Right cardiac atrium (tissue), 5 donors: ENCODE measurements at places on chromosomes 3 and 15.

DNA sequence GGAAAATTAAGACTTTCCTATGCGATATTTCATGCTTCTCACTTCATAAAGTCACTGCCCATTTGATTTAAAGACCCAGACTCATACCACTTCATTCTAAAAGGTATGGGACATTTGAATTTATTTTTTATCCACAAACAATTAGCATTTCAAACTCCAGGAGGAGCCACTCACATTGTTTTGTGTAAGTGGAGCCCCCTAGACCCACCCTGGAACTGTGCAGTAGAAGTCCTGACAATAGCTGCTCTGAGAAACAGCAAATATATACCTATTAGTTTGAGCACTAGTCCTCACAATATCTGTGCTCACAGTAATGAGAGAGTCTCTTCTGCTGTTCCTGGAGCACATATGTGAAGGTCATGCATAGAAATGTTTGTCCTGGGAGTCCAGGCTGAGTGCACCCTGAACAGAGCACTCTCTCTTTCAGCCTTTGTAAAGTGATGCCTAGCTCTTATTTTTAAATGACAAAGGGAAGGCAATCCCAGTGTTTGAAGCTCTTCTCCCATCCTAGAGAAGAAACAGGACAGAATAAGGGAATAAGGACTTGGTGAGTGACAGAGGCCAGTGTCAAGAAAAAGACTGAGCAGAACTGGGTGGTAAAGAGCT is 127.5 kb upstream of the STRIT1 start:
- DNase-seq = no peak

DNA sequence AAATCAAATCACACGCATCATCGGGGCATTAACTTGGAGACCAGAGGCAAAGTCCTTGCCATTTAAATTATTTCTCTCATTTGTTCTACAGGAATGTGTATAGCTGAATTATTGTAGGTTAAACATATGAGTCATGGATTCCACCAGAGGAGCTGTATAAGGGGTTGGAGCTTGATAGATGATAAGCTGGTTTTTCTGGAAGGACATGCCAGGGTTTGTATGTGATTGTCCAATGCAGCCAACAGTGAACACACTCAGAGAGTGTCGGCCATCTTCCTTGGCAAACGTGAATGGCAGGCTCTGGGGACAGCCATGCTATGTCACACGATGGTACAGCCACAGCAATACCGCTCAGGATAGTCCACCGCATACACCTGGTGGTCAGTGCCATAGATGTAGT is 25.1 kb downstream of the SSUH2 start:
- no peak for DNase-seq

DNA sequence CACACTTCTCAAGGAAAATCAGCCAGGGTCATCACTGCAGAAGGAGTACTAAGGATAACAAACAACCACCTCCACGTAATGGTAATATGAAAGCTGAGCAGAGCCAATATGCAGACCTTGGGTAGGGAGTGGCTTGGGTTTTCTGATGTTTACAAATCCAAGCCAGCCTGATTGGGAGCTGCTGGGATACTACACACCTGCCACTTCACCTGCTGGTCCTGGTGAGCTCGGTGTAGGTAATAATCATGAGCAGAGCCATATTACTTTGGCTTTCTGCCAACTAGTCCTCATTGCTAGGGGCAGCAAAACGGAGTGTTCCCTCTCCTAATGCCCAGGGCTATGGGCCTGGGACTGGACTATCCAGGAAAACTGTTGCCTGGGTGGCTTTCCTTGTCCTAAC is 433.5 kb upstream of the PPP2R3A start:
- no peak for DNase-seq

GRCh38 chr3:159458010-159458409 is 530.6 kb upstream of the IL12A start:
- DNase-seq = no peak

DNA sequence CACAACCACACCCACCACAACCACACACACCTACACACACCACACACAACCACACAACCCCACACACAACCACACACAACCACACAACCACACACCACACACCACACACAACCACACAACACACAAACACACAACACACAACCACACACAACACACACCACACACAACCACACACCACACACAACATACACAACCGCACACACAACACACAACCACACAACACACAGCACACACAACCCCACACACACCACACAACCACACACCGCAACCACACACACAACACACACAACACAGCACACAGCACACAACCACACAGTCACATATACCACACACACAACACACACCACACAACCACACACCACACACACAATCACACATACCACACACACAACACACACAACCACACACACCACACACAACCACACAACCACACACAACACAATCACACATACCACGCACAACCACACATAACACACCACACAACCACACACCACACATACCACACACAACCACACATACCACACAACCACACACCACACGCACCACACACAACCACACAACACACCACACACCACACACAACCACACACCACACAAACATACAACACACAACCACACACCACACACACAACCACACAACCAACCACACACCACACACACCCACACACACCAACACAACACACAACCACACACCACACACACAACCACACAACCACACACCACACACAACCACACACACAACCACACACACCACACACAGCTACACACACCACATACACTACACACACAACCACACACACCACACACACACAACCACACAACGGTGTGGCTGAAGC is 23.7 kb downstream of the CPN2 start:
- DNase-seq = no peak

DNA sequence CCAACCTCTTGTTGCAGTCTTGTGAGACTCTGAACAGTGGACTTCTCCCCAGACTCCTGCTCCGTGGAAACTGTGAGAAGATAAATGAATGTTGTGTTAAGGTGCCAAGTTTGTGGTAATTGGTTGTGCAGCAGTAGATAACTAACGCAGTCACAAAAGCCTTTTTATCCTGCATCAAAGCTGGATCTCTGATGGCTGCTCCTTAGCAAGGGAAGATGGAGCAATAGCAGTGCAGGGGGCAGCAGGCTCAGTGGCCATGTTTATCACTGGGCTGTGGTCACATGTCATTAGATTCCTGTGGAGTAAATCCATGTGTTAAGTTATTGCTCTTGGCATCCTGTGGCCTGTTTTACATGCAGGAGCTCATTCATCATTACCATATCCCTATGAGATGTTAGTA is 13.5 kb downstream of the CMTM7 start:
- DNase-seq = no peak

GRCh38 chr3:108528459-108529252 is 18.3 kb upstream of the MYH15 start:
- no peak for DNase-seq

GRCh38 chr3:122533931-122534334 is 19.2 kb upstream of the KPNA1 start:
- DNase-seq = no peak

DNA sequence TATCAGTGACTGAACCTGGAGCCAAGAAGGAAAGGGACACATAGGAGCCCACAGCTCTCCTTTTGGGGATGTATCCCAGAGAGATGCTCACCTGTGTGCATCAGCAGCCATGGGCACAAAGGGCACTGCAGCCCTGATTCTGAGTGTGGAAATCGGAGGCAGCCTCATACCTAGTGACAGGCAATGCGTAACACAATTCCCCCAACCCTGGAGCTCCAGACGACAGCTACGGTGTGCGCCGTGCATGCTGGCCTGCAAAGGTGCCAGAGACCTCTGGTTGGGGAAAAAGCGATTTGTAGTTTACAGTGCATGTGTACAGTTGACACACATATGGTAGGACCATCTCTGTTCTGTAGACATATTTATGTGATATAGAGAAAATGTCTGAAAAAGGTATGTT is 59.0 kb upstream of the PLXNA1 start:
- DNase-seq = no peak

- DNase-seq = no peak
Observed at GRCh38 chr3:23550402-23550801, 255.4 kb upstream of the UBE2E1 start.

DNA sequence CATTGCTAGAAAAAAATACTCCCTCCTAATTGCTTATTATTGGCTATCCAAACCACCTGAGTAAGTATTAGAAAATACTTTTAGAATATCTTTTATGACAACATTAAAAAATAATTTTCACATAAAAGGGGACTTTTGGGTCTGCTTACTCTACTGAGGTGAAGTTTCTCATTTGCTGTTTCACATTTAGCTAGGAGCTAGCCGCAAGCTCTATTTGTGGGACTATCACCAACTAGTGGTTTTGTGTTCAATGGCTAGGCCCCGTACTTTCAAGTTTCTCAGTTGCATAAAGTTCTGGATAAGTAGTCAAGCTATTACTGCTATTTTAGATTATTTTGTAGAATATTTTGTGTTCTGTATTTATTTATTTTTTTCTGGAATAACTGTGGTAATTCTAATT is 244.2 kb upstream of the SLITRK3 start:
- no peak for DNase-seq

- no peak for DNase-seq
Observed at GRCh38 chr3:120300971-120301370, 15.9 kb upstream of the GPR156 start.
